ENCODE measurements at places on chromosomes 16 and 17.
A peak's percentile ranks its signal among the peaks of the same experiment; 100 is the strongest.

DNA sequence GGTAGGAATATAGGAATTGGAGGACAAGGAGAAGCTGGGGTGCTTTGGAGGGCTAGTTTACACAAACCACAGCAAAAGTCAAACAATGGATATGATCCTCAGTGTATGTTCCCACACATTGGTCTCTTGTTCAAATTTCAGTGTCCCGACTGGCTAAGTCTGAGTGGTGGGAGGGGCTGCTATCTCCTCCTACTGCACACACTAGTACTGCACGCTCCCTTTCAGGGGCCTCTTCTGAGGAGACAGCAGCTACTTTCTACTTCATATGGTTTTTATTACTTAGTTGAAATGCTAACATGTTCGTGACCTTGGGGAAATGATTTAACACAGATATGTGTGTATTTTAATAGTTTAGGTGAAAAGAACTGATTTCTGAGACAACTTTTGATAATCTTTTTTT is 18.8 kb upstream of the KRT10 start:
- DNase-seq = no peak

DNA sequence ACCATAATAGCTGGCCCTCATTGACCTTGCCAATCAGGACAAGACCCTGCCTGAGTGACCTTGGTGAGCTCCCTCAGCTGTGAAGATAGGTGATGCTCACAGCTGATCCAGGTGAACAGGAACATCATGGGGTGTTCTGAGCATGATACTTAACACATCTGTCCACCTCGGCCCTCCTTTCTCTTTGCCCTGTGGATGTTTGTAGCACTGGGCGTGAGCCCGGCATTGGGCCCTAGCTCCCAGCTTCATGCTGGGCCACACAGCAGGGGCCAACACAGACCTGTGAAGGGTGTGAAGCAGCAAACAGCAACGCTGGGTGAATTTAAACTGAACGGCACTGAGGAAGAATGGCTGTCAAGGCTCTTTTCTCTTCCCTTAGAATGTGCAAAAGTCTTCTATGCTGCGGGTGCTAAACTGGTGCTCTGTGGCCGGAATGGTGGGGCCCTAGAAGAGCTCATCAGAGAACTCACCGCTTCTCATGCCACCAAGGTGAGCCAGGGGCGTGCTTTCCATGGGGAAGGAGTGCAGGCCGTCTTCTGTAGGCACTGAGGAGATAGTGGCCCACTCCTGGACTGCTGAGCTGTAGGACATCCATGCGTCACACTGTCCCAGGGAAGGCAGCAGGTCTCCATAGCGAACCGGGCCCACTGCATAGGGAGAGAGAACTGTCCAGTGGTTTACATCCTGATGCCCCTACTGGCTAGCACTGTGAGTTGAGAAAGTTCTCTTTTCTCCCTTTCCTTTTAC is 35.9 kb downstream of the TMEM11 start:
- DNase-seq = peak; percentile 50

- DNase-seq = peak; percentile 72
Observed at GRCh38 chr16:72961115-72961832, 86.7 kb downstream of the ZFHX3 start.

- no peak for DNase-seq
Observed at GRCh38 chr17:17239832-17240231, 2.9 kb upstream of the FLCN start.

GRCh38 chr16:680967-681745 is 946 bp downstream of the STUB1 start:
- DNase-seq = peak; percentile 70

- peak; percentile 64 for DNase-seq
Observed at GRCh38 chr17:1766382-1767135, 4.7 kb downstream of the SERPINF1 start.

DNA sequence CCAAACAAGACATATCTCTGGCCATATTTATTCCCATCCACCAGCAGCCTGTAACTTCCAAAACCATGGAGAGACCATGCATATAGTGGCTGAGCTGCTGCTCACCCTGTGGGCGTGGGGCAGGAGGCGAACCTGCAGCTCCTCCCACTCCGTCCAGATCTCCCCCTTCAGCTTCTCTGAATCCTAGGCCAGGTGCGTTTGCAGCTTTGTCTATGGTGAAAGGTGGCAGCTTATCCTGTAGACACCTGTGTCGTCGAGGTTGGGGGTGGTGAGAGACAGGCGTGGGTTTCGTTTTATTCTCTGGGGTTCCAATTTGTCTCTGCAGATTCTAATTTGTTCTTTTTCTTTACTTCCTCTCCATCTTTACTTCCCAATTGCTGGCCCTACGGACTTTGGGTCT is 9.7 kb upstream of the ANKS4B start:
- DNase-seq = no peak

- DNase-seq = peak; percentile 15
Observed at GRCh38 chr16:19774024-19774423, 56.0 kb downstream of the IQCK start.

DNA sequence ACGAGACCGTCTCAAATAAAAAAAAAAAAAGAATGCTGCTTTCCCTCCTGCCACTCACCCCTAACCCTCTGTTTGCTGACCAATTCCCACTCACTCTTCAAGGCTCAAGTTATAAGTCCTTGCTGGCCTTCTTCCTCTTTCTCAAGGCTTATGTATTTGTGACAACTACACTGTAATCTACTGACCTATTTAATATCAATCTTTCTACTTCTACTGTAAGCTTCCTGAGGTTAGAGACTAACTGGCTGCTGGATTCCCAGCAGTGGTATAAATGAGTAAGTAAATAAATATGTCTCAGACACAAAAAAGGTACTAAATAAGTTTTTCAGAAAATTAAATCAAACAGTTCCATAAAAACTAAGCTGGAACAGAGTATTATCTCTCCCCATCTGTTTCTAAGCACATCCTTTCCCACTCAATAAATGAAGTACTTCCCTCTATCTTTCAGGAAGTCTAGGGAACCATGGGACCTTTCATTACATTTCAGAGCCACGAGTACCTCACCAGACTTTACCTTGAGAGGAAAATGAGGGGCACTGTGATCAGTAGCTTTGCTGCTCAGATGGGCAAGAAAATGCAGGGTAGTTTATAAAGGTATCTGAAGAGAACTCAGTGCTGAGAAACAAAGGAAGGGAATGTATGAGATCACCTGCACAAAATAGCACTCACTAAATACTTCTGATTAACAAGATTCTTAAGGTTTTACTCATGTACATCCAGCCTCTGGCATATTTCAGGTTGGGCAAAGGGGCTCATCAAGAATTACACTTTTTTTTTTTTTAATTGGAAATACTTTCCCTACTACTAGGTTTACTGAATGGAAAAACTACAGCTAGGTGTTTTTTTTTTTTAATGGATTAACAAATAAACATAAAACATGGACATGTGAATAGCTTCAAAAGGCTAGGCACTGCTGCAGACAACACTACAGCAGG is 10.8 kb downstream of the SSH2 start:
- DNase-seq = peak; percentile 71

- no peak for DNase-seq
Observed at GRCh38 chr16:84737192-84738011, 37.6 kb downstream of the USP10 start.

DNA sequence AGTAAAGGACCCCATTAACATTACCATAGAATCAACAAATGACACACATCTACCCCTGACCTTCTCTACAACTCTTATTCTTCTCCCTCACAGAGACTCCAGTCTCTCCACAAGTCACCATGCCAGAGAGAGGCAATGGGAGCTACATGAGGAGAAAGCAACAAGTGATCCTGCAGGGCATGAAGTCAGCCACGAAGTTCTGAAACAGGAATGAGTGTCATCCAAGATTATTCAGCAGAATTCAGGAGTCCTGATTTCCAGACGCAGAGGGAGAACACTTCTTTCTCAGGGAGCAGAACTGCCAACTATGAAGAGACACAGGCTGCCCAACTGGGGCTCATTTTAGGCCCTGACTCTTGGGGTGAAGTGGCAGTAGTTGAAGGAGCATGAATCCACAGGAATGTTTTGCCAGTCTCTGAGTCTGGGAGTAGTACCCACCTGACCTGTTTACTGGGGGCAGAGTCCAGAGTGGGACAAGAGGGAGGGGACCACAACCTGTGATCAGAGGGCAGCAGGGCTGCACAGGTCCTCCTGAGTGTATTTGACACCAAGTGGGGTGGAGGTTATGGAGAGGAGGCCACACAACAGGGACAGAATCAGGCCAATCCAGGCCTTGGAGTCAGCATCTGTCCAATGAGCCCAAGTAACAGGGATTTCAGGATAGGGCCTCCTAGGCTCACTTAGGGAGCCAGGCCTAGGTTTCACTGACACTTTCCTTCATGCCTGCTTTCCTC is 2.4 kb upstream of the MTMR4 start:
- no peak for DNase-seq

- no peak for DNase-seq
Observed at GRCh38 chr16:28003021-28003865, 60.3 kb downstream of the GSG1L start.

DNA sequence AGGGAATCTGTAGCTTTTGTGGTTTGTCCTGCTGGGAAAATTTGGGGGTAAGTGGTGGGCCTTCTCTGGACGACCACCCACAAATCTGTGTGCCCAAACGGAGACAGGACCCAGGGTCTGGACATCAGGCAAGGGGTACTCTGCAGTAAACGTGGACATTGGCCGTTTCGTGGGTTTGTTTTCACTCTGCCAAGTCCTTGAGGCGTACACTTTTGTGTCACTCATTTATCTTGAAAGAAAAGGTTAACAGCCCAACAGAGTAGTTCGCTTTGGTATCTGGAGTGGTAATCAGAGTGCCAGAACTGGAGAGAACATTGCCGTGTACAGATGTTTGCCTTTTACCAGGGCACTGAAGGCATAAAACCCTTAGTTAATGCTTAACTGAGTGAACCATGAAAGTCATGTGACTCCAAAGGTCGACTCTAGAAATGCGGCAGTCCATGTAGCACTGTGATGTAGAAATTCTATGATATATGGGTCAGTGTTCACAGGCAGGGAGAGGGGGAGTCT is 15.4 kb downstream of the NAA60 start:
- no peak for DNase-seq

- DNase-seq = no peak
Observed at GRCh38 chr16:30755955-30756780, 5.7 kb downstream of the CFAP119 start.

DNA sequence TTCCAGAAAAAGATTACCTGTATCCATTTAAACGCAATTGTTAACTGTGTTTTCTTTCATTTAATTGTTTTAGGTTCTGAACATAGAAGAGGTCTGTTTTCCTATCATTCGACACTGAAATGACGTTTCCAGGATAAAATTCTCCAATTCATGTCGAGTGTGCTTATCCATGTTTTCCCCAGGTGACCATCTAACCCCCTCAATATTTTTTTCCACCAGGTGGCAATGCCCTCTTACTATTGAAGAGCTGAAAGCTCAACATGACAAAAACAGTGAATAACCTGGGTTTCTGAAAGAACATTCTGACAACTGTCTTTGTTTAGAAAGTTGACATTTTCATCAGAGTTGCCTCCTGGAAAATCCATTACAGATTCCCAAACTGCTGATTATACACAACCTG is 948.7 kb downstream of the KCNJ2 start:
- no peak for DNase-seq

DNA sequence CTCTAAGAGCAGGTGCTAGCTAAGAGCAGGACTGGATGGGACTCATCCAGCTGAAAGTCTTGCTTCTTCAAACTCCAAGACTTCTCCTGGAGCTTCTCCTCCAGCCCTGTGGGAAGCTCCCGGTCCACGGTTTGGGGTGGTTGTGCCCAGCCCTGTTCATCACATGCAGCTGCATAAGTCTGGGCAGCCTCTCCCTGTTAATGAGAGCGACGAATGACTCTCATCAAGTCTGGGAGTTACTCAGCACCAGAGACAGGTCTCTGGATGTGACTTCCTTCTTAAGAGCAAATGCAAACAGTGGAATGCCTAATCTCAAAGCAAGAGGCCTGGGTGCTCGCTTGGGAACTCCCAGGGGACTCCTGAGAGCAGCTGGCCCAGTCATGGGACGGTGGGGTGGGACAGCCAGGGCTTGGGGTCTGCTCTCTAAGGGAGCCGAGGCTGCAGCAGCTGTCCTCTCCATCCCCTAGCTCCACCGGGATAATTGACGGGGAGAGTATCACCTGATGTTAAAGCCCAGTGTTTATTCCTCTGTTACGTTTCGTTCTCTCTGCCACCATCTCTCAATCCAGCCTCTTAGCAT is 35.3 kb upstream of the CRHR1 start:
- DNase-seq = no peak

GRCh38 chr17:21676281-21677111 is 15.8 kb upstream of the KCNJ18 start:
- DNase-seq = peak; percentile 52

- DNase-seq = no peak
Observed at GRCh38 chr16:55539049-55539448, 27.4 kb upstream of the CAPNS2 start.

GRCh38 chr16:50204453-50205108 is 51.5 kb downstream of the TENT4B start:
- no peak for DNase-seq

DNA sequence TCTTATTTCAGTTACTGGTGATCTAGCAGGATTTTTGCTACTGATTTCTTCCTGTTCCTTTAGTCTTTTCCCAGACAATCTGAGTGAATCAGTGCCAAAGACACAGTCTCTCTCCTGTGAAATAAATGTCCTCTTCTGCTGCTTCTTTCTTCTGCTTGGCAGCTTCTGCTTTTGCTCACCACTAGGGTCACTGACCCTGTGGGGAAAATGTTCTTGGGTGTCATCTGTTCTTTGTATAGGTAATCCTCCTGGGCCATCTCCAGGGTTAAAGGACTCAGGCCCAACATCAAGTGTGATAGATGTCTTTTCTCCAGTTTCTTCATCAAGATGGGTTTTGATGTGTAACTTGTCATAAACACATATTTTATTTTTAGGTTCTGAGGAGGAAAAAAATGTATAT is 5.2 kb downstream of the PALB2 start:
- no peak for DNase-seq

DNA sequence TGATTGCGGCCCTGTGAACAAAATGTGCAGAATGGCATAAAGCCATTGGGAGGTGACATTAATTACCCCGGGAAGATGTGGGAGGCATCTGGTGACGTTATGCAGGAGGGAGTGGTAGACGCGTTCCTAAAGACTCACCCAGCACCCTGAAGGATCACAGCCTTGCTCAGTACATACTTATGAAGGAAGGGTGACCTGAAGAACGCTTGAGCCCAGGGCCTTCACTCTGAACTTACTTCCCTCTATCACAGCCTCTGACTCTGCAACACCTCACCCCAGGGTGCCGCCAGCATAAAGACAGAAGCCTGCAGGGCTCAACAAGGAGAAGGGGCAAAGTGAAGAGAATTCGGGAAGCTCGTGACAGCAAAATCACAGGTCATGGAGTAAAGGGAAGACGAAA is 9.4 kb downstream of the MFSD6L start:
- no peak for DNase-seq

DNA sequence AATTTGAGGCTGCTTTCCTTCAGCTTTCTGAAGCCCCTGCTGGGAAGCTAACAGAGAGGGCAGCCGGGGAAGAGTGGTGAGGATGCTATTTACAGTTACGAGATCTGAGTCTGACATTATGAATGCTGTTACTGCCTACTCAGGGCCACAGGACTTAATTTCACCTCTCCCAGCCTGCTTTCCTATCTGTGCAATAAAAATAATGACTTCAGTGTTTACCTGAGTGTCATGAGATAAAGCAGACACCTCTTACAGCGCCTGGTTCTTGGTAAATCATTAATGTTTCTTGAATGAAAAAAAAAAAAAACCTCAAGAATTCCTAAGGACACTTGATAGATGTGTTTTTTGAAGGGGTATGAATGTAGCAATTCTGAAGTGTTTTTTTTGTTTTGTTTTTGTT is 24.2 kb upstream of the CPHXL start:
- DNase-seq = no peak

- peak; percentile 91 for DNase-seq
Observed at GRCh38 chr17:38333635-38334295, 10.0 kb downstream of the GPR179 start.

Data from islet precursor cell (in vitro differentiated cells).